ENCODE measurements at places on chromosomes 3 and 15.

DNA sequence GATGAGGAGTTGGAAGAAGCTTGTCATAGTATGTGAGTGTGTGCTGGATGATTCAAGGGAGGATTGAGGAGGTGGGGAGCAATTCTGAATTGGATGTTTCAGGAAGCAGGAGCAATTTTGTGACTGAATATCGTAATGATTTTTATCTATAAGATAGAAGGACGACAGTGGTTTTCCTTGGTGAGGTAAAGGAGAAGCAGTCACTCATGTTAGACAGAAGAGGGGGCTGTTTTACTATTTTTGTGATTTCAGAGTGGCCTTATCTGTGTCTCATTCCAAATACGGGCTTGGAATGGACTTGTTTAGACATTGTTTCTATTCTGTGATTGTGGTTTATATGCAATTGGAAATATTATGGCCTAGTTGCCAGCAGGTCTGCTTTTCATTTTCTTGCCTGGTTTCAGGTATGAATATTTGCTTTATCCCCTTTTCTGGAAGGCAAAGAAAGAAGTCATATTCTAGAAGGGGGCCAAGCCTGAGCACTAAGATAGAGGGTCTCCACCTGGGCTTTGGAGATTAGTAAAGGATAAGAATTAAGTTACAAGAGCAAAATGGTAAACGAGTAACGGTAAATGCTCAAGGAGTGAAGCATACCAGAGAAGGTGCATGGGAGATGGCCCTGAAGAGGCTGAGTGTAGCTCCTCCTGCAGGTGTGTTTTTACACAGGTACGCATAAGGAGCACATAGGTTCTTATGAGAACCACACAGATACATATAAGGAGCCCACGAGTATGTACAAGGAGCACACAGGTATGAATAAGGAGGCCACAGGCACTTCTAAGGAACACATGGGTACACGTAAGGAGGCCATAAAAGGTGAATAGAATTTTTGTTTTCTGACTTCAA, 124.6 kb upstream of the KCNAB1 start:
- DNase-seq: no peak

DNA sequence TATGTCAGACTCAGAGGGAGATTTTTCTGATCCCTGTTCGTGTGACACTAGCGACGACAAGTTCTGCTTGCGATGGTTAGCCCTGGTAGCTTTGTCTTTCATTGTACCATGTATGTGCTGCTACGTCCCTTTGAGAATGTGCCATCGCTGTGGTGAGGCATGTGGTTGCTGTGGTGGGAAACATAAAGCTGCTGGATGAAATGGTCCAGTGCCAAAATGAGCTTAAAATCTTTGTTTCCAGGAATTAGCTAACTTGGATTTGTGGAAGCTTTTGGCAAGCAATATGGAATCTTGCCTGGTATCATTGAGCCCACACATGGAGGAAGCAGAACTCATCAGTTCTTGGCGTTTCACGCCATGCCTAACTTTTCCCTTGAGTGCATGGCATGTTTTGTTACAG, 98.8 kb downstream of the SPRED1 start:
- no peak for DNase-seq

DNA sequence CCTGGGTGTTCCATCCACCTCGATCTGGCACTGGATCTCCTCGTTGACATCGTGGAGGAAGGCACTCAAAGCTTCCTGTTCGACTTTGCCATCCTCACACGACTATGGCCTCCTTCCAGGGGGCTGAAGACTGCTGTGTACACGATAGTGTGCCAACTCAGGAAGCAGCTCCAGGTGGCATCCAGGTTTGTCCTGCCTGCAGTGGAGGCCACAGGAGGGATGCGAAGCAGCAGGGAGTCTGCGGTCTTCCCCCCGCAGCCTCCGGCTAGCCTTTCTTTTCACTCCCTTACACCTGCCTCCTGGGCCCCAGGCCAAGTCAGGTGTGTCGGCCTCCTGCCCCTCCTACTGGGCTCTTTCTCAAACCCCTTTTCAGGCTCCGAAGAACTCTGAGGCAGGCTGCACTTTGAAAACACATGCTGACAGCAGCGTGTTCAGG, 32.2 kb downstream of the SYNM start:
- DNase-seq: peak; percentile 60

- DNase-seq: no peak
These were observed 21.2 kb upstream of the PRR23E start for GRCh38 chr3:127171721-127172120.

DNA sequence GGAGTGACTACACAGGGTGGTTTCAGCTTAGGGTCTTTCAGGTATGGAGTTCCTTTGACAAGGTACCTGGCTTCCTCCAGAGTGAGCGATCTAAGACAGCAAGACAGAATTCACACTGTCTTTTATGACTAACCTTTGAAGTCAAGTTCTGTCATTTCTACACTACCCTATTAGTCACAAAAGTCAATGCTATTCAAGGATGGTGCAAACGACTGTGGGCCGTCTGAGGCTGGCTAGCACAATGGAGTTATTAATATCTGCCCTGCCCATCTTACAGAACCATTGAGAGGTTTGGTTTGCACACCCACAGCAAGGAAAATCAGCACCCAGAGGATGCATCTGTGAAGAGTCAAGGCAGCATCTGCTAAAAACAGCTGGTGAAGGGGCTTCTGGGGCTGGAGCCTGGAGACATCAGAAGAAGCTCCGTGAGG, 62.9 kb upstream of the XCR1 start:
- DNase-seq: no peak

DNA sequence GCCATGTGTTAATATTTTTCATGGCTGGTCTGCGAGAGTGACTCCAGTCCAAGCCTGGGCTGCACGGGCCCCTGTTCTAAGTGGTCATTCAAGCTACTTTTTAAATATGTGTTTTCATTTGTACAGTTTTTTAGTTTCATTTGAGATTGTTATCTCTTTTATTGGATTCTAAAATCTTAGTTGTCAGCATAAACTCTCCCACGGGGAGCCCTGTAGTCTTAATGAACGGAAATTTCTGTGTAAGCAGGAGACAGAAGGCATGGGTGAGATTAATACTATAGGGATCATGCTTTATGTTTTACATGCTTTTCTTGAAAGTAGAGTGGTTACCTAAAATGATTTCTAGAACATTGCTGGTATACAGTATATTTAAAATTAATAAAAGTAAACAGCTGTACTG, 373.1 kb upstream of the SLCO3A1 start:
- no peak for DNase-seq
